NCI-H1417 treated with DMSO at 0.1 percent for 48 hours (cell line): ENCODE measurements at places on chromosomes 6 and 20.

DNA sequence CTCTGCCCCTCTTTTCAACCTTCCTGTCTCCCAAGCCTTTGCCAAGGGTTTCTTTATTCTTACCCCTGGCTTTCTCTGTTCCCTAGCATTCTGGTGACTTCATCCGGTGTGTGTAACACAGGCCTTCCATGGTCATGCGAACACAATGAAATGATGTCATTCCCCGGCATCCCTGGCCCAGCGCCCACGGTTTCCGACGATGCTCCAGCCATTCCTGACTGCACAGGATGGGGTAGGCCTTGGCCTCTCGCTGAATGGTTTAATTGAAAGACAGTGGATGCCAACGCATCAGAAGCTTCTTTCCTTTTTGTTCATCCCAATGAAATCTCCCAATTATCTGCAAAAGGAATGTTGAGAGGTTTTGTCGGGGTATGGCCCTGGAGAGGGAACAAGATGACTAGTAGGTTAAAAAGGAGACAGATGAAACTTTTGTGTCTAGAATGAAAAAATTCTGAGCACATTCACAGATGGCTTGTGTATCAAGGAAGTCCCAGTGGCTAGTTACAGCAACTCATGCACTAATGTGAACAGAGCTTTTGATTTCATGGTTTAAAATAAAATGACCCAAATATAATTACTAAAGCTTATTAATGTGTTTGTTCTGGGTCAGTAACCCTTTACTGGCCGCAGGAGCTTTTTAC is 655.0 kb downstream of the QKI start:
- no peak for DNase-seq

- DNase-seq = no peak
Observed at GRCh38 chr6:36101691-36102090, 28.6 kb upstream of the MAPK13 start.

DNA sequence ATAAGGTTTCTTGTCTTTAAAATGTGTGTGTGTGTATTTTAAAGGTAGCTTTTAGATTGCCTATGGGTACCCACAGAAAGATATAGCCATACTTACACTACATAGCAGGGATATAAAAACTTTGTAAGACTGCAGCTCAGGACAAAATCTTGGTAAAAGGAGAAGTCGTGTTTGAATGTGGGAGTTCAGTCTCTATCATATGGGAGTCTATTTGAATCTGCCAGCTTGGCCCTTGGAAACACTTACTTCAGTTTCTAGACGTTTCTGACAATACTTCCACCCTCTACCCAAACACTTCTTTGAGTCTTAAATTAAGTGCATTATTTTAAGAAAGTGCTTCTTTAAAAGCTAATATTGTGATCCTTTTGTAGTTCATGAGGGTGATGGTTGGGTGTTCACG is 155.7 kb downstream of the CARMIL1 start:
- no peak for DNase-seq

GRCh38 chr20:10209091-10209490 is 9.5 kb upstream of the SNAP25 start:
- no peak for DNase-seq

DNA sequence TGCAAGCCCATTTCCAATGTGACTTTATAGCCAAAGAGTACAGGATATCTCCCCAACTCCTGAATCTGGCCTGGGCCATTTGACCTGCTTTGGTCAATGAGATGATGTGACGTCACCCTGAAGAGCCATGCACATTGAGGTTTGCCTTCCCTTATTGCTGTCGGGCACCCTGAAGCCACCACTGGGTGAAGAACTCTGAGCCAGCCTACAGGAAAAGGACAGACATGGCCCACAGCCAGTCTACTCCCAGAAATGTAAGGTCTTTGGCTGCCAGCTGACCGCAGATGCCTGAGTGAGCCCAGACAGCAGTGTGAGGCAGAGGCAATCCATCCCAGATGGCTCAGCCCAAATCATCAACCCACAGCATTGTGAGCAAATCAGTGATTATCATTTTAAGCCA is 3.7 kb upstream of the SYNDIG1 start:
- DNase-seq = no peak

GRCh38 chr20:50408526-50409364 is 101.4 kb upstream of the PTPN1 start:
- no peak for DNase-seq

- no peak for DNase-seq
Observed at GRCh38 chr6:75524322-75524972, 30.8 kb upstream of the FILIP1 start.

GRCh38 chr20:13180986-13181889 is 39.8 kb upstream of the ISM1 start:
- no peak for DNase-seq
